T-helper 1 cell (primary cell): ENCODE measurements at places on chromosomes 4 and X.
A peak's percentile ranks its signal among the peaks of the same experiment; 100 is the strongest.

DNA sequence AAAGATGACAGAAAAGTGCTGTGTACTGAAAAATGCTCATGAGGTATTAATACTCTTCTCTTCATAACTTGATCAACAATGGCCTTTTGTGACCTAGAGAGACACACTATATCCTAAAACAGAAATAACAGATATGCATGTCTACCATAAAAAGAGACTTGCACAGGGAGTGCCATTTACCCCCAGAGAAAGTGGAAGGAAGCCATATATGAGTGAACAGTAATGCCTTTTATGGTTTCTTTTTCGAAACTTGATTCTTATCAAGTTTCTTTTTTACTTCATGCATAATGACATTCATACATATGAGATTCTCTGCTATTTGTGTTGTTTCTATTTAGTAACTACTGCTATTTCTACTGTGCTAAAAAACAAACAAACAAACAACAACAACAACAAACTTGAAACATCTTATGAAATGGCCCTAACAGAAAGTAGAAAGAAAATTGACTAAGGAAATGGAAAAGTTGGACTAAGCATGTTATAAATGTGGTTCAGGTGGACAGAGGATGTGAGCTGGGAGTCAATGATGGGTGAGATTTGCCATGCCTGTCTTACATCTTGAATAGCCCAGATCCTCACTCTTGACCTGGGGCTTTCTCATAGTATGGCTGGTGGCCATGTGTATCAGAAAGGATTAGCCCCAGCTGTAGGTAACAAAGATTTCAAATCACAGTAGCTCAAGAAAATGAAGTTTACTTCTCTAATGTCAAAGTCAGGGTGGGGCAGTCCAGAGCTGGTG lies 43.8 kb downstream of the GEMIN8 start:
- no peak for DNase-seq

DNA sequence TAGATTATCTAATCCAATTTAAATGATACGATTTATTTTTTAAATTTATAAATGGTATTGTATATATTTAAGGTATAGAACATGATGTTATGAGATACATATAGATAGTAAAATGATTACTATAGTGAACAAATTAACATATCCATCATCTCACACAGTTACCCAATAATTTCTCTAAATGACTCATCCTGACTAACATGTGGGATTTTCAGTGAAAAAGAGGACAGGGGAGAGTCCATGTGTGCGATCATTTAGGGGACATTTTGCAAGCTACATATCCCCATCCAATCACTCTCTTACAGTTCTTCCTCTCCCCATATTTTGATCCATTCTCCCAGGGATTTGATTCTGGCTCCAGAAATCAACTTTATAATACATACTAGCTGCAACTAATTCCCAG lies 88.2 kb downstream of the ABCB7 start:
- peak; percentile 4 for DNase-seq

DNA sequence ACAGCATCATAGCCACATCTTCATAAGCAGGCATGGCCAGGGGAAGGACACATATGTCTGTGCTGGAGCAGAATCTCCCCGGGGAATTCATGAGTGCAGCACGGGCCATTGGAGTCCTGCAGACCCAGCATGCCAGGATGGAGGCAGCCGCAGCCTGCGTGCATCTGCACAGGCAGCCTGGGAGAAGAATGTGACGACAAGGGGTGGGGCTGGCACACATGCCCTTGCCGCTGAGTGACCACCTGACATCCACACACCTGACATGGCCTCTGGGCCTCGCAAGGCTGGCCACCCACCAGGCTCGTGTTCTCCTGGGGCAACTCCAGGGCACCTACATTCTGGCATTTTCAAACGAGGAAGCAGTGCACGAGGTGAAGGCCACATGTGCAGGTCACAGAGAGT lies 66.2 kb upstream of the AFAP1 start:
- no peak for DNase-seq

- DNase-seq, result peak; percentile 6
Observed at GRCh38 chrX:71282514-71283402, 677 bp upstream of the NONO start.

DNA sequence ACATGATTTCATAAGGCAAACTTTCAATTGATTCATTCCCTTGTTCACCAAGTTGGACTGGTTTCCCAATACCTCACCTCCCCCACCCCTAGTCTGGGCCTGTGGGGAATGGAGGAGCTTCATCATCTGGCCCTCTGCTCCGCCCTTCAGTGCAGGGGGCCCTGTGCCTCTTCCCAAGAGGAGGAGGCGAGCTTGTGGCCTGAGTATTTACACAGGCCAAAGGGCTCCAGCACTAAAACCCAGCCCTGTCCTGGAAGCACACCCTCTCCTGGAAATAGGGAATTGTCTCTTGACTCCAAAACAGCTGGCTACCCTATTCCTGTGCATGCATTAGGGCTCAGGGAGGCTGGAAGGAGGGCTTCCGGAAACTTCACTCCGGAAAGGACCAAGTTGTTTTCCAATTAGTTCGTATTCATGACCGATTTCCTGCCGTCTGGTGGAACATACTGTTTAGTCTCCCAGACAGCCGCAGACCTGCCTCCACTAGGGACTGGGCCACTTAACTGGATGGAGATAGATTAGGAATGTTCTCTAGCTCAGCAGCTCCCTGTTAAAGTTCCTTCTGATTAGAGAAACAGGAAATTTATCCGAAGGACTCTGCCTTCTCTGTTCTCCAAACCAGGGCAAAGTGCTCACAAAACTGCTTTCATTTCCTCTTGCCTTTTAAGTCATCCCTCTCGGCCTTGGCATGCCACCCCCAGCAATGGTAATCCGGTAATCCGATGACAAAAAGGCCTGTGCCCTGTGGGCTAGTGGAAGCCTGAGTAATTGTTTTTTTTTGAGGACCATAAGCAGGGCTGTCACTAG lies 5.8 kb downstream of the SRPX2 start:
- DNase-seq, result no peak

DNA sequence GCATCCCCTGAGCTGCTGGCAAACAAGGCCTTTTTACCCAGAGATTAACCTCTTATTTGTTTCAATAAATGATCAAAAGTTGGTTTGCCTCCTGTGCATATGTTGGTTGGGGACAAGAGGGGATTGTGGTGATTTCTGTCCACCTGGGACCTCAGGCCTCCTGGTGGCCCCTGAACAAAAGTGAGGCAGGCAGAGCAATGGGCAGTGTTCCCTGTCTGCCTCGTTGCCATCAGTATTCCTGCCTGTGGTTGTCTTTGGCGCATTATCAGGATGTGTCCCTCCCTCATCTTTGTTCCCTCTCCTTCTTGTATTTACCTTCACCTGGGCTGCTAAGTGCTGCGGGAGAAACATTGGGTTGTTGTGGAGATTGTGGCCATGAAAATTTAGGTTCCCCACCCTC lies 65.3 kb upstream of the DRD5 start:
- no peak for DNase-seq

DNA sequence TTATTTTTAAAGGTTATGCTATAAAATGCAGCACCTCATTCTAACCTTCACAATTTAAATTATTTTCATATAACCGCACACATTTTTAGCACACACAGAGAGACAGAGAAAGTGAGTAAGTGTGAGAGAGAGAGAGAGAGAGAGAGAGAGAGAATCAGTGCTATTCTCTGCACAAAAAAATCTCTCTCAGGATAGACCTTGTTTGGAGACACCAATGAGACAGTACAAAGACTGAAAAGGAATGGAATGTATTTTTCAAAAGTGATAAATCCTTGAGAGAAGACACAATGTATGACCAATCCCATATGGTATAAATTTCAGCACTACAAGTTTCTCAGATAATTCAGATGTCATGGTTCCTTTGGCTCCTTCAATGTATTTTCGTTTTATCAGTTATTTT lies 132.1 kb upstream of the PCDH18 start:
- no peak for DNase-seq

DNA sequence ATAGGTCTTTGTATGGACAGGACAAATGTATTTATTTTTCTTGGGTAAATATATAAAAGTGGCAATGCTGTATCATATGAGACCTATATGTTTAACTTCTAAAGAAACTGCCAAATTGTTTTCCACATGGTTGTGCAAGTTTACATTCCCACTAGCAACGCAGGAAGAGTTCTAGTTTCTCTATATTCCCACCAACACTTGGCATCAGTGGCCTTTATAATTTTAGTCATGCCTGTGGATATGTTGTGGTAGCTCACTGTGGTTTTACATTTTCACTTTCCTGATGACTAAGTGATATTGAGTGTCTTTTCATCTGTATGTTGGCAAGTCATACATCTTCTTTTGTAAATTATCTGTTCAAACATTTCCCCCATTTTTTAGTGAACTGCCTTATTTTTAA lies 126.0 kb downstream of the EMCN start:
- no peak for DNase-seq

GRCh38 chr4:675980-676870 lies 1.9 kb downstream of the MYL5 start:
- no peak for DNase-seq

DNA sequence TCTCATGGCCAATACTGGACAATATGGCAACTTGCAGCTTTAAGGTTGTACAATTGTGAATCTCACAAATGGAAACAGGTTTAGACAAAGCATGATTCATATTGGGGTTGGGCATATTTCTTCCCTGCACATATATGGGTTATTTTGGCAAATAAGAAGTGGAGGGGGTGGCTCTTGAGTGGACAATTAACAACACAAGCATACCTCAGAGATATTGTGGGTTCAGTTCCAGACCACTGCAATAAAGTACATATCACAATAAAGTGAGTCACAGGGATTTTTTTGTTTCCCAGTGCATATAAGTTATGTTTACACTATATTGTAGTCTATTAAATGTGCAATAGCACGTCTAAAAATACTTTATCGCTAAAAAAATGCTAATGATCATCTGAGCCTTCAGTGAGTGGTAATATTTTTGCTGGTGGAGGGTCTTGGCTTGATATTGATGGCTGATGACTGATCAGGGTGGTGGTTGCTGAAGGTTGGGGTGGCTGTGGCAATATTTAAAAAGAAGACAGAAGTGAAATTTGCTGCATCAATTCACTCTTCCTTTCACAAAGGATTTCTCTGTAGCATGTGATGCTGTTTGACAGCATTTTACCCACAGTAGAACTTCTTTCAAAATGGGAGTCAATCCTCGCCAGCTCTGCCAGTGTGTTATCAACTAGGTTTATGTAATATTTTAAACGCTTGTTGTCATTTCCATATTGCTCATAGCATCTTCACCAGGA lies 50.5 kb upstream of the OGT start:
- no peak for DNase-seq

- no peak for DNase-seq
Observed at GRCh38 chr4:108168671-108169523, at the start of gene LEF1. TSS of gene LEF1 (minus strand) at chr4:108168932. CDS start at chr4:108167767, 1,165 bp downstream.

DNA sequence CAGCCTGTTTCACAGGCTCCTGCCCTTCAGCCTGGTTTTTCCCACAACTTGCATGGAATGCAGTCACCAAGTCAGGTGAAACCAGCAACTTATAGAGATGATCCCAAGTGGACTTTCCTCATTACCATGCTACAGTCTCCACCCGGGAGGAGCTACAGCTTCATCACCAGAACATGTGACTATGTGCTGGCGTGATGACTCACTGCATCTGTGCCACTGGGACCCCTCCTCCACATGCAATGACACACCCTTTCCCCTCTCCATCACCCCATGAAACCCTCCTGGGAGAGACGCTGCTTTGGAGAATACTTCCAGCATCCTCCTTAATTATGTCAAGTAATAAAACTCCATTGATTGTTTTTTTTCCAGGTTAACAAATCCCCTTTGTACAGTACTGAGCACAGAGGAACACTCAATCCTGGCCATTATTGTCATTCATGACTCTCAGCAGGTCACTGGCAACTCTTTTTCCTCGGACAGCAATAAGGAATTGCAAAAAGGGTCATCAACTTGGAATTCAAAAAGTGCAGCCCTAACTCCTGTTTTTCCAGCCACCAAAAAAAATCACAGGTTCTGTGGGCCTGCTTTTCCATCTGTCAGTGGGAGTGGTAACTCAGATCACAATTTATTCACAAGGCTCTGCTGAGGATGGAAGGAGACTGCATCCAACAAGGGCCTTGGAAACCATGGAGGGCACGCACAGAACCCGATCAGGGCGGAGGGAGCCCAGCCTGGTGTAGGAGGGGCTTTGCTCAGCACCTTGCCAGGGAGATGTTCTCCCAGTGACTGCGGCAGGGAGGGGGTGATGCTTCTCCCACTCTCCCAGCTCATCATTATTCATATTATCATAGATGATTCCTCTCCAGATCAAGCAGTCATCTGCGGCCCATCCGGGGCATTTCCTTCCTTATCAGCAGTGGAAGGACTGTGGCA lies 17.4 kb downstream of the QDPR start:
- DNase-seq, result no peak

DNA sequence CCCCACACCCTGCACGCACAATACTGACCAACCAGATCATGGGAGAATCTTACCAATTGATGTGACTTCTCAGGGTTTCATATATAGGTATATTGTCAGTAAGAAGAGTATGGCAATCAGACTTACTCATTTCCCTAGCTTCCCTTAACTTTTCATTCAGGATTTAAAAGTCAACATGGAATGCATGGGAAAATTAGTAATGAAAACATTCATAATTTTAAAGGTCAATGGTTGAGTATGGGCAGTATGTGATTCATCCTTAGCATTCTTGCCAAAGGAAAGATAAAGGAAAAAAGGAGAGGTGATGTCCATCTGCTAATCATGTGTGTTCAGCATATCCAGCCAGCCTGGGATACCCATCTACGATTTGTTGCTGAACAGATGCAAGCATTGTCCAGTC lies 4.0 kb downstream of the DIPK2B start:
- DNase-seq, result no peak

DNA sequence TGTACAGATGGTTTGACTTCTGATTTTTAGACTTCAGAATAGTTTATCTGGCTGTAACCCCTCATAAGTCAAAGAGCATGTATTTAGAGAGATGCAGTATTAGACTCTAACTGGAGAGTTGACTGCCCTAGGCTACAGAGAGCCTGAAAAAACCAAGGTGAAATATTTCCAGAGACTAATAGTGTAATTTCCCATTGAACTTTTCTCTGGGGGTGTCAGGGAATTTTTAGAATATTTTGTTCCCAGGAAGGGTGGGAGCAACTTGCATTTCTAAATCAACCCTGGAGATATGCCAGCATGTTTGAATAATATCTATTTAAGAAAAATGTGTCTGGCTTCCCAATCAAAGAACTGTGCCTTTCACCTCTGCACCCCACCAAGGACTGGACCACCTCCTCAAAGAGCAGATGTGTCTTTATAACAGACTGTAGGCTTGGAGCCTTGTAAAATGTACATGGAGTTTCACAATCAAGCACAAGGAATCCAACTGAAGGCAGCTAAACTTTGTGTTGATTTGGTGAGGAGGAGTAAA lies 2.0 kb downstream of the ANXA3 start:
- no peak for DNase-seq

- no peak for DNase-seq
Observed at GRCh38 chrX:599837-600715, 30.5 kb upstream of the SHOX start.

- DNase-seq, result no peak
Observed at GRCh38 chr4:28075401-28075956, 1214.8 kb downstream of the STIM2 start.

DNA sequence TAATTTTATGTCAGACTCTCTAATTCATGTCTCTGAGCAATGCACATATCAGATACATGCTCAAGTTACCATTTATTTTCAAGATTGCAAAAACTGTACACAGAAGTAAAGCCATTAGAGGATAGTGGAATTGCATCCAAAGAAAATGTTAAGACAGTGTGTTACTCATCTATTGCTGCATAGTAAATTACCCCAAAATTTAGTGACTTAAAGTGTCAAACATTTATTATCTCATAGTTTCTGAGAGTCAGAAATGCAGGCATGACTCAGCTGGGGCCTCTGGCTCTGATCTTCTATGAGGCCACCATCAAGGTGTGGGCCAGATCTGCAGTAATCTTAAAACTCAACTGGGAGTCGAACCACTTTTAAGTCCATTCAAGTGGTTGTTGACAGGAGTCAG lies 275.2 kb downstream of the QDPR start:
- DNase-seq, result no peak
